ENCODE measurements at places on chromosomes 5 and 9. TPM values are rescaled to one million over a fixed set of nuclear protein-coding genes. Genes with fewer than 3 reads are reported as not detected.

GRCh38 chr9:9893837-9894236, 719.0 kb downstream of the PTPRD start:
- no peaks in the 10 kb centered on the region for H3K4me1 ChIP-seq
- no peak overlapping the region for H3K27ac ChIP-seq
- no peaks in the 10 kb centered on the region for H3K36me3 ChIP-seq
- H3K27me3 ChIP-seq, result no peaks in the 10 kb centered on the region
- peak; percentile 1 for DNase-seq

FER gene
- 9.6 TPM for polyA plus RNA-seq

SIL1 gene
- 66.4 TPM for polyA plus RNA-seq

SH3TC2 gene
- polyA plus RNA-seq, result 3.2 TPM

DNA sequence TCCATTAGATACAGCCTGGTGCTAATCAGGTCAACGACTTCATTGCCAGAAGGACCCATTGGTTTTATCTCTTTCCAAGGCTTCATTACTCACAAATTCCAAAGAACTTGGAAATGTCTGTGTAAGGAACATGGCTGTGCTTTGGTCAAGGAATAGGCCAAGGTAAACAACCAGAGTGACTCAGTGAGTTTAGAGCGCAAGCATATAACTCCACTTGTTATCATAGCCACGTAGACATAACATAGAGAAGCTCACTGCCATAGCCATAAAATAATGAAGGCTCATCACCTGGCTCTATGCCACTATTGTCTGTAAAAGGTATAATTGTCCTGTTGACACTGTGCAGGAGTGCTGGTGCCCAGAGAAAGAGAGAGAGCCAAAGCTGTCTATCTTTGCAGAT, 139.3 kb upstream of the PLCXD3 start:
- peak; percentile 25 for DNase-seq
- no peaks in the 10 kb centered on the region for H3K27me3 ChIP-seq
- no peak overlapping the region for H3K4me3 ChIP-seq
- H3K27ac ChIP-seq, result no peak overlapping the region
- no peaks in the 10 kb centered on the region for H3K4me1 ChIP-seq

- peak within 1 kb of the TSS; percentile 57 for H3K4me3 ChIP-seq
- H3K4me1 ChIP-seq, result no peaks in the 10 kb centered on the region
- peaks cover 25% of the 10 kb centered on the region for H3K27me3 ChIP-seq
Observed at GRCh38 chr5:95284572-95285408, at the start of gene MCTP1. MCTP1 (minus strand) TSS chr5:95285094.

- no peak overlapping the region for H3K27ac ChIP-seq
- H3K4me1 ChIP-seq, result no peaks in the 10 kb centered on the region
- no peak overlapping the region for H3K4me3 ChIP-seq
- no peak for DNase-seq
- no peaks in the 10 kb centered on the region for H3K36me3 ChIP-seq
Observed at GRCh38 chr9:84436386-84437109, 96.0 kb upstream of the SLC28A3 start.

GRCh38 chr5:141876628-141877355, 1.4 kb downstream of the PCDH1 start:
- peaks cover 5% of the 10 kb centered on the region for H3K4me1 ChIP-seq
- no peak overlapping the region for H3K27ac ChIP-seq
- H3K36me3 ChIP-seq, result no peaks in the 10 kb centered on the region
- peaks cover 66% of the 10 kb centered on the region for H3K27me3 ChIP-seq

- H3K27me3 ChIP-seq, result no peaks in the 10 kb centered on the region
- no peak overlapping the region for H3K4me3 ChIP-seq
- DNase-seq, result no peak
- H3K36me3 ChIP-seq, result no peaks in the 10 kb centered on the region
- peaks cover 4% of the 10 kb centered on the region for H3K4me1 ChIP-seq
Observed at GRCh38 chr9:116569111-116569510, 118.0 kb upstream of the TRIM32 start.

DRD1 gene
- polyA plus RNA-seq, result 0.19 TPM

TOR1B gene
- 29.5 TPM for polyA plus RNA-seq

- no peaks in the 10 kb centered on the region for H3K36me3 ChIP-seq
- no peaks in the 10 kb centered on the region for H3K4me1 ChIP-seq
- DNase-seq, result no peak
- no peaks in the 10 kb centered on the region for H3K27me3 ChIP-seq
- no peak overlapping the region for H3K4me3 ChIP-seq
- no peak overlapping the region for H3K27ac ChIP-seq
Observed at GRCh38 chr5:158590746-158591300, 508.9 kb downstream of the EBF1 start.

COL23A1 gene
- polyA plus RNA-seq, result not detected

DNA sequence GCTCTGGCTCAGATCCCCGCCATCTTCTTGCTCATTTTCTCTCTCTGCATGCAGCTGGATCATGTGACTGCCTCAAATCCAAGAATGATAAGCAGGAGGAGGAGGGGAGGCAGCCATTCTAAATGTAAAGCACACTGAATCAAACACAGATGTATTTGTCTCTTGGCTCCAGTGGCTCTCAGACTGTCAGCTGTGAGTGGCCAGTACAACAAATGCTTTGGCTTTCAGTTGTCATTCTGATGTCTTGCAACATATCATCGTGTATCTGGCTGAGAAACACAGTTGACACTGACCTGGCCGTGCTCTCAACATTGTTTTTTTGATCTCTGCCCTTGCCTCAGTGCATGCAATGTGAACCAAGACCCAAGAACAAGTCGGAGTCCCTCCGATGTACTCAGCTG, 233.1 kb downstream of the ADAMTSL1 start:
- DNase-seq, result no peak
- H3K4me1 ChIP-seq, result peaks cover 9% of the 10 kb centered on the region
- peaks cover 2% of the 10 kb centered on the region for H3K36me3 ChIP-seq
